ENCODE measurements at places on chromosomes 7 and 10.

DNA sequence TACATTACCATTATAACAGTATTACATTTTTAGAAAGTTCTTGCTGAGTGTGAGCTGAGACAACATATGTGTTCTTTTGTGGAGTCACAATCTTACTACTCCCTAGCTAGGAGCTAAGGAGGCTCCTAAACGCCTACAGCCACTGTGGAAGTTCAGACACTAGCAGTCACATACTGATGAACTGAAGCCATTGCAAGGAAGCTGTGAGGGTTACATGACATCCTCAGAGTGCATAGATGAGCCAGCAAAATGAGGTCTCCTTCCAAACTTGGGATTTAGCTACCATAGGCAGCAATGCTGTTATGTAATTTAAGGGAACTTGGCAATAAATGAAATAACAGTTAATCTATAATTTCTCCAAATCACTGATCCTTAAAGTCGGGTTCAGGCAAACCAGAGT lies 10.8 kb upstream of the ST7 start:
- no peak for DNase-seq

GRCh38 chr7:89607792-89608191 lies 546.5 kb upstream of the STEAP1 start:
- no peak for DNase-seq

- DNase-seq = peak; percentile 13
Observed at GRCh38 chr10:27153845-27154193, 365 bp downstream of the YME1L1 start.

DNA sequence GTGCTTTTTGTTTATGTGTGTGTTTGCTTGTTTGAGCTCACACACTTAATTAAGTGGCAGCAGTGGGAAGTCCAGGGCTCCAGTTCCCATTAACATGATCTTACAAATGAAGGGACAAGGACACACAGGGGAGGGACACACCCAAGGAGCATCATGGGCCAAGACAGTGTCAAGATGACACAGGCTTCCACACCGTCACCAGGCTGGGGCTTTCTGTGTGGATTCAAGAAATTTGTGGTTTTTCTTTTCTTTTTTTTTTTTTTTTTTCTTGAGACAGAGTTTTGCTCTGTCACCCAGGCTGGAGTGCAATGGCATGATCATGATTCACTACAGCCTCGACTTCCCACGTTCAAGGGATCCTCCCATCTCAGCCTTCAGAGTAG lies 173.6 kb downstream of the KIAA1217 start:
- DNase-seq = no peak

DNA sequence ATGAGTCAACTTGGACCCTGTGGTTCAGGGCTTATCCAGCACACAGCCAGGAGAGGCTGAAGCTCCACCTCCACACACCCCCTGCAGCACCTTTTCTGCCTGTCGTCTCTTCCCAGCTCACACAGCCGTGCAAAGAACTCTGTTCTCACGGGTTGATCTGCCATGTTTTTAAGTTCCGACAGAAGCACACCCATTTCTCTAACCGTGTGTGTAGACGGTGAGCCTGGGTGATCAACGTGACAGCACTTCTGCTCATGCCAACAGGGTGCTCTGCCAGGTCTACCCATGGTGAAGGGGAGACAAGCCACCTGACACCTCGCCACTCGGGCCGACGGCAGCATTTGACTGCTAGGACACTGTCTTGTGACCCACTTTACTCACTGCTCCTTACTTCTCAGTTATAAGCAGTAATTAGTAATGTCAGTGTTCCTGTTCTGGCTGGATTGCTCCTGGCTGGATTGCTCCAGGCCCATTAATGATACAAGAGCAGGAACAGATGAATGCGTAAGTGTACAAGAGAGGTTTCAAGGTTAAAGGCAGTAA lies 90.5 kb downstream of the RNF216 start:
- no peak for DNase-seq

GRCh38 chr7:17342756-17343155 lies 44.3 kb downstream of the AHR start:
- DNase-seq = no peak

GRCh38 chr7:30699706-30700495 lies 17.6 kb upstream of the CRHR2 start:
- no peak for DNase-seq

DNA sequence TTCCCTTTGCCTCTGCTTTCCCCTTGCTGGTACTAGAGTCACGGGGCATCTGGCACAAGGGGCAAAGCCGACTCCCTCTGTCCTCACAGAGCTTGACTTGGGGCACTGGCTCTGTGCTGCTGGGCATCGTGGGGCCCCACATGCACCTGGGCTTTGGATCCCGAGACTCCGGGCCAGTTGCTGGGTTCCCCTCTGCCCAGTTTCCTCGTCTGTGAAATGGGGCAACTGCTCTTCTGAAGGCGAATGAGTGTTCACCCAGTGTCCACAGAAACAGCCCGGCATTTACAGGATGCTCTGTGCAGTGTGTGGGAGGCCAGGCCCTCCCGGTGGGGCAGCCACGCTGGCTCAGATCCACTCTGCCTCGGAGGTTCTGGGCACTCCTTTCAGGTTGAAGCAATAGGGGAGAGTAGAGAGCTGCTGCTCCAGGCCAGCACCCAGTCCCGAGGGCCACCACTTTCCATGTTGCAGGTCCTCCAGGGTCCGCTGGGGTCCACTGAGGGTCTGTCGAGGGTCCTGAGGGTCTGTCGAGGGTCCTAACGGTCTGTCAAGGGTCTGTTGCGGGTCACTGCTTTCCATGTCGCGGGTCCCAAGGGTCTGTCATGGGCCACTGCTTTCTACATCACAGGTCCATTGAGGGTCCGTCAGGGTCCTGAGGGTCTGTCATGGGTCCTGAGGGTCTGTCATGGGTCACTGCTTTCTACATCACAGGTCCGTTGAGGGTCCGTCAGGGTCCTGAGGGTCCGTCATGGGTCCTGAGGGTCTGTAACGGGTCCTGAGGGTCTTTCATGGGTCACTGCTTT lies 103.6 kb downstream of the VIPR2 start:
- no peak for DNase-seq

- no peak for DNase-seq
Observed at GRCh38 chr7:122300211-122300932, 4.2 kb downstream of the FEZF1 start.

DNA sequence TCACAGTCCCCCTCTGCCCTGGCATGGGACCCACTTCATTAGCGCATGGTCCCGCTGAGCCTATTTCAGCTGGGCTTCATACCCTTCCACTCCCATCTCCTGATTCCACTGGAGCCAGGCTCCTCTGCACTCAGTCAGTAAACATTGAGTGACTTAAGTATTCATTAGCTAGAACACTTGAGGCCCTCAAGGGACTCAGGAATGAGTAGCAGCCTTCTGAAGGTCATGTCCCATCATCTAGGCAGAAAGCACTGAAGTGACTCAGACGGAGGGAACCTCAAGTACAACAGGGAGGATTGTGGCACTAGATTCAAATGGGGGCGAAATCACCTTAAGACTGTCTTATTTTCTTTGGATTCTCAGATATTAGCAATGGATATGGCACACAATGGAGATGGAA lies 186.6 kb upstream of the INHBA start:
- DNase-seq = no peak

GRCh38 chr10:16381083-16381482 lies 55.7 kb upstream of the PTER start:
- DNase-seq = peak; percentile 89

DNA sequence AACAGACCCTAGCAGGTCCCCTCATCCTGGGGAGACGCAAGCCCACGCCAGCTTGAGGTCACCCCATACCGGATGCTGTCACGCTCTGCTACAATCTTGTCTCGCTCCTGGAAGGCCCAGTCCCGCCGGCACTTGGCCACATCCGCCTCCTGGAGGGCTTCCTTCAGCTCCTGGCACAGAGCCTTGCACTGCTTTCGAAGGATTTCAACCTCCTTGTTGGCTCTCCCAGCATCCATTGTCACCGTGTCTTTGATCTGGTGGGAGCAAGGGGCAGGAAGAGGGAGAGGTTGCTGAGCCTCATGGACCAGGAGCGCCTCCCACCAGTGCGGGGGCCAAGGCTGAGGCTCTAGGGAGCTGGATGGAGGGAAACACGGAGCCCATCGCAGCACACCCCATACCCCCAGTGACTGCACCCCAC lies 90.9 kb downstream of the DLG5 start:
- DNase-seq = no peak

- DNase-seq = no peak
Observed at GRCh38 chr10:80427541-80427940, 19.2 kb downstream of the PRXL2A start.

DNA sequence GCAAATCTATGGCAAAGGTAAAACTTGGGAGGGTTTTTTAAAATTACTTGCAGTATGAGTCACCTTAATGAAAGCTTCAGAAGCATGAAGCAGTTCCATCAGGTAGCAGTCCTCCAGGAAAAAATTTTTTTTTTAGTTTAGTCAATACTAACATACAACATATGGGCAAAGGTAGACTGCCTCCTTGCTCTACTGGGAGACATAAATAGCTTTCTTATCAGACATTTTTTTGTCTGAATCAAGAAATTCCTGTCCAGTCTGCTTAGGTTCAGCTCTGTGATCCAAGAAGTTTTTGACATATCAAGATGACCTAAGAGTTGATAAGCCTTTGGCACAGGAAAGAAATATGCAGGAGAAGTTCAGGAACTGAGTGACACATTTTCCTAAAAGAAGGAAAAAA lies 171.5 kb upstream of the TCF7L2 start:
- peak; percentile 16 for DNase-seq

GRCh38 chr7:106254525-106255116 lies 30.2 kb downstream of the NAMPT start:
- no peak for DNase-seq

DNA sequence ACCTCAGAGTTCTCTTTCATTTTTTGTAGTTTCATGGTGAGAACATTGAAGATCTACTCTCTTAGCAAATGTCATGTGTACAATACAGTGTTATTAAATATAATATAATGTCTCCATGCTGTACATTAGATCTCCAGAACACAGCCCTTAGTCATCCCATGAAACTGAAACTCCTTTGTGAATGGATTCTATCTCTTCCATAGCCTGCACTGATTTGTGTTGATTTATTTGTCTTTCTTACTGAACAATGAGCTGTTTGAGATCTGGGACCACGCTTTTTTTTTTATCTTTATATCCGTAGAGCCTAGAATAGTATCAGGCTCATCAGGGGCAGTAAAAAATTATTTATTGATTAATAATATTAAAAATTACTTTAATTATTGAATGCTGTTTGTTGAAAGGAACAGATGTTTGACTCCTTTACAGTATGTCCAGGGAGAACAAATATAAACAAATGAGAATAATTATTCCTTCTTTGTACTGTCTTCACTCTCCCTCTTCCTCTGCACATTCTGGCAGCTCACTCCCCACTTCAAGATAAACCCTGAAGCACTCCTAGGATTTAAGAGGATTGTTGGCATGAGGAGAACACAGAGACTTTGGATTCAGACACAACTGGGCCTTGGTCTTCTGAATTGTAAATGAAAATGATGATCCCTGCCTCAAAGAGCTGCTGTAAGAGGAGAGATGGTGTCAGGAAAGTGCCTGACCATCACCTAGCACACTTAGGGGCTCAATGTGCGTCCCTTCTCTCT lies 81.6 kb upstream of the MSRB2 start:
- DNase-seq = no peak

DNA sequence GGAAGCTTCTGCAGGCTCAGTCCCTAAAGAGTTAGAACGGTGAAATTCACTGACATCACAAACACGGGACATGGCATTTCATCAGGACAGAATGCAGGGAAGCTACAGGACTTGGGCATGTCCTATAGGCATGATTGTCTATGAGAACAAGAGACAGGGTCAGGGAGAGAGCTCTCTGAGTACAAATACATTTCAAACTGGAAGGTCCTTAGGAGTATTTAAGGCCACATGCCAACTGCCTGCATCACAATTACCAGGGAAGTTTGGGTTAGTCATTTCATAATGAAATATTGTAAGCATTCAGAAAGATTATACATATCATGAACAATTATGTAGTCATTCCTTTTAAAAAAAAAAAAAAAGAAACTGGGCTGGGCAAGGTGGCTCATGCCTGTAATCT lies 71.3 kb downstream of the CREB3L2 start:
- no peak for DNase-seq

DNA sequence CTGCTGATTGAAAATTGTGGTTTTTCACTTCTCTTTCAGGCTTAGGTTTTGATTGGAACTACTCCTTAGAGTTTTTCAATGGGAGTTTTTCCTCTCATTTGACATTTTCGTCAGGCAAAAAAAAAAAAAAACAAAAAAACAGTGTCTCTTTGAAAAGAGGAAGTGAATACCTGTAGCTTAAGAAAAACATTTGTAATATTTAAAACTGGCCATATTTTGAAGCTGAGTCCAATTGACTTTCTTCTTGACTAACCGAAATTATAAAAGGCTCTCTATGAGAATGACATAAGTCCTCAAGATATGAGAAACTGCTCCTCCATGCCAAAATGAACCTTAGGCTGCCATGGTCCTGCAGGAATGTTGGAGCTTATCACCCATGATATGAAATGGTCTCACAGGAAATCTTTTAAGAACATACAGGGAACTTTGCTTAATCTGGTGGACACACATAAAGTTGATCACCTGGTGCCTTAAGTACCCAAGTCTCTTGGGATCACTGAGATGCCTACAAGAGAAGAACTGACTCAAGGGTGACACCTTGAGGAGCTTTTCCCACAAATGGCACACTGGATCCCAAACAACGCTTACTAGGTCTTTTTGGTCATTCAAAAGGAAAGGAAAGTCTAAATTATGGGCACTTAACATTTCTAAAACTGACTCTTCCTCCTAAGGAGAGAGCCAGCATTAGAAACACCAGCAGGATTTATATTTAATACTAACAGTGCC lies 263.4 kb downstream of the CDC14C start:
- DNase-seq = no peak

DNA sequence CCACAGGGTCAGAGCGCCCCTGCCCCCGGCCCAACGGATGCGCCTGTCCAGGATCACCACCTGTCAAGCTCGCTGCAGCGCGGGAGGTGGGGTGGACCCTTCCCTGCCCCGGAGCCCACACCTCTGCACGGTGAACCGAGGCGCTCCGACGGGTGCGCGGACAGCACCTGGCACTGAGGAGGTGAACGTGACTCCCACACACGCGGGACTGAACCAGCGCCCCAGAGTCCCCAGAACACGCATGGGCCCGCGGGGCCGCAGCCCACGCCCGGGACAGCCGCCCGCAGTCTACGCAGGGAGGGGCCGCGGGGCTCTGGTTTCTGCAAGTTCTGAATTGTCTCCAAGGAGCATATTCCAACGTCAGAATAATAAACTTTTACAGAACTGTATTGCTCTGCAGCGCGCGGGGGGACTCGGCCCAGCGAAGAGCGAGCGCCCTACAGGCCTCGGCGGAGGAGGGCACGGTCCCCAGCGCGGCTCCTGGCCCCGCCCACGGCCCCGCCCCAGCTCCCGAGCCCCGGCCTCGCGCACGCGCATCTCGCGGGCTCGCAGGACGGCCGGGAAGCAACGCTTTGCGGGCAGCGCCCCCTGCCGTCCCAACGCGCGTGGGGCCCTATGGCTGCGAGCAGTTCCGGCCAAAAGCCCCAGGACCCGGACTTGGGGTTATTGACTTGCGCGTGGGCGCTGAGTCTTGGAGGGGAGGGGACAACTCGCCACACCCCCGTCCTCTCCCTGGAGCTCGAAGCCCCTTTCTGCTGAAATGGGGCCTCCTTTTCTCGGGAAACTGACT lies 29.7 kb downstream of the OAT start:
- DNase-seq = peak; percentile 61

- no peak for DNase-seq
Observed at GRCh38 chr7:158396982-158397862, 190.4 kb downstream of the PTPRN2 start.

Data from kidney glomerular epithelial cell (primary cell).